Vagina (tissue), 2 donors: ENCODE measurements at places on chromosomes 11 and 22.

DNA sequence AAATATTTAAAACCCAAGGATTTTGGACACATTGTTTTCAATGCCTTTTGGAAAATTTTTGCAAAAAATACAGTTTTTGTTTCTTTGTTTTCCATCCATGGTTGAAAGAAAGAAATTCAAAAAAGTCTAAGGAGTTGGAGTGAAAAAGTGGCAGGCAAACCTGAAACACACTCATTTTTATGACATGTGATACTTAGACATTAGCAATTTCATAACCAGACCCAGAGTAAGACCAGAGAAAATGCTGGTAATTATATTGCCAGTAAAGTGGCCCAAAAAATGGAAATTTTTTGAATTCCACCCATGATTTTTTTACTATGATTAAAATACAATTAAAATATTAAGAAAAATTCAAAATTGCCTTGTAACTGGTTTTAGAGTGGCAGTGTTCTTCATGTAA lies 128.2 kb downstream of the SLC17A6 start:
- DNase-seq, result no peak

GRCh38 chr11:22084056-22084455 lies 108.8 kb upstream of the ANO5 start:
- DNase-seq, result no peak

GRCh38 chr11:64156235-64157011 lies 9.5 kb downstream of the MACROD1 start:
- DNase-seq, result no peak

DNA sequence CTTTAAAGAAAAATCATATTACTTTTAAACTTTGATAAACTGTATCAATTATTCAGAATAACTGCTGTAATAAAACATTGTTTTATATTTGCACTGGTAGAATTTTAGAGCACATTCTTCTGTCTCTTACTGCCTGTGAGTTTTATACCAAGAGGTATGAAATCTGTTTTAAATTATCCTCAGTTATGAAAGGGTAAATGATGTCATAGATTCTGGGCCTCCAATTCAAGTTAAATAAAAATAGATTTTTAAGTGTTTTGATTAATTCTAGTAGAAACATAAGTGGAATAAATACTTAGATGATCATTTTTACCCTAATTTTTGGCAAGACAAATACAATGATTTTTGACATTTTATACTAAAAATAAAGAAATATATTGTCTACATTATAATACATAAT lies 93.0 kb downstream of the GUCY1A2 start:
- no peak for DNase-seq

DNA sequence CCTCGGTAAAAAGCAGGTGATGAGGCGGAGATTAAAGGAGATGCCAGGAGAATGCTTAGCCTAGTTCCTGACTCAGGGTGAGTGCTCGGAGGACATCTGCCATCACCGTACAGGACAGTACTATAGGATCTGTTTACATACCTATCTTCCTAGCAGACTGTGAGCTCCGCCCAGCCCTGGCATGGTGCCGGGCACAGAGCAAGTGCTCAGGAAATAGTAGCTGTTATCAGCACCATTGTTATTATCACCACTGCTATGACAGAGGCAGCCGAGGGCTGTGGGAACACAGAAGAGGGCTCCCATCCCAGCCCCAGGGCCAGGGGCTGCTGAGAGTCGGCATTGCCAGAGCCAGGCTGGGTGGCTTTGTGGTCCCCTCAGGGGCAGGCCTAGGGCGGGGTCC lies 642 bp upstream of the SEPTIN3 start:
- no peak for DNase-seq

DNA sequence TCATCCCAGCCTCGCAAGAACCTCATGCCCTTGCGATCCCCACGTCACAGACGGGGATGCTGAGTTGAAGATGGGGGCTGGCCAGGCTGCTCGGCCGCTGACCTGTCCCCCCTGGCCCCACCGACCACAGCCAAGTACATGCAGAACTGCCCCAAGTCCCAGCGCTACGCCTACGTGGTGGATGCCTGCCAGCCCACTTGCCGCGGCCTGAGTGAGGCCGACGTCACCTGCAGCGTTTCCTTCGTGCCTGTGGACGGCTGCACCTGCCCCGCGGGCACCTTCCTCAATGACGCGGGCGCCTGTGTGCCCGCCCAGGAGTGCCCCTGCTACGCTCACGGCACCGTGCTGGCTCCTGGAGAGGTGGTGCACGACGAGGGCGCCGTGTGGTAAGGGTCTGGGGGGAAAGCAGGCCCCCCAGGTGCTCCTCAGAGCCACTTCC lies 10.0 kb downstream of the MUC5B start:
- no peak for DNase-seq

- DNase-seq, result no peak
Observed at GRCh38 chr11:75155570-75156422, 4.9 kb downstream of the SLCO2B1 start.

DNA sequence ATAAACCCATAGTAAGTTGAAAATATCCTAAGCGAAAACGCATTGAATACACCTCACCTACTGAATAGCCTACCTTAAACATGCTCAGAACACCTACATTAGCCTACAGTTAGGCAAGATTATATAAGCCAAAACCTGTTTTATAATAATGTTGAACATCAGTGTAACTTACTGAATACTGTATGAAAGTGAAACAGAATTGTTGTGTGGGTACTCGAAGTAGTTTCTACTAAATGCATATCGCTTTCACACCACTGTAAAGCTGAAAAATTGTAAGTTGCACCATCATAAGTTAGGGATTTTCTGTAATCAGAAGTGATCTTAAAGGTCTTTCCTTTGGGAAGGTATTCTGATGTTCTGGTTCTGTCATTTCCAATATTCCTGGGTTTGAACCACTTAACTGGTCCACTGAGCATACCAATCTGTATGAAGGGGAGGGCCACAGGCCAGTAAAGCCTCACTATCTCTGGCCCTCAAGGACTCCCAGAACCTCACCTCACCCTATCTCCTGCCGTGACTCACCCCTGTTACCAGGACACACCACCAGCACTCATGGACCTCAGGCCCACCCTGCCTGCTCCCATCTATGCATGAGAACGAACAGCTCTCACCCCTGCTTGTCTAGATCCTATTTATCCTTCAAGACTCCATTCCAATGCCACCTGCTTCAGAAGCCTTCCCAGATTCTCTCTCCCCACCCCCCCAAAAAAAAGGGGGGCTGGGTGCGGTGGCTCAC lies 70.0 kb downstream of the NAT10 start:
- no peak for DNase-seq

- DNase-seq, result no peak
Observed at GRCh38 chr22:19559324-19559811, 35.2 kb upstream of the CLDN5 start.

- DNase-seq, result no peak
Observed at GRCh38 chr11:65616575-65617001, 1.0 kb downstream of the PCNX3 start.

DNA sequence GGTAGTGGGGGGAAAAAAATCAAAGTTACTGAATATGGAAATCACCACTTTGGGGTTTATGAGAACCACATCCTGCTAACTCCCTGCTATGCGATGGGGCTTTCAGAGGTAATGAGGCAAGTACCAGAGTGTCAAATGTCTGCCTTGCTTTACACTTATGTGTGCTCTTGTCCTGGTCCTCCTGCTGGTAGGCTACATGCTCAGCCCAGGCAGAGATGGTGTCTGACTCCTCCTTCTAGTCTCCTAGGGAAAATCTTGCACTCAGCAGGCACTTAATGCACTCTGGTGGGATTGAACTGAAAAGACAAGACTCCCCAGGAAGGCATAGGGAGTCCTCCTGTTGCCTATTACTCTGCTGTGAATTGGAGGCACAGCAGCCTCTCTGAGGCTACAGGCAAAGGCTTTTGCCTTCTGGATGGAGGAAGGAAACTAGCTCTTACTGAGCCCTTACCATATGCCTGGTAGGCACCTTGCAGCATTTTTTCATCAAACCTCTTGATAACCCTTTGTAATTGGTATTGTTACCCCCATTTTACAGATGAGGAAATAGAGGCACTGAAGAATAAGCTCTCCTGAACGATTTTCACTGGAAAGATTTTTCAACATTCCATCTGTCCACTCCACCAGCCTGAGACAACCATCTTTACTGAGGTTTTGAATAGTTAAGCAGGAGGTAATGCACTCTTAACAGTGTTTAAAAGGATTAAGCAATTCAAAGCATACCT lies 132.1 kb upstream of the PAX6 start:
- DNase-seq, result no peak

DNA sequence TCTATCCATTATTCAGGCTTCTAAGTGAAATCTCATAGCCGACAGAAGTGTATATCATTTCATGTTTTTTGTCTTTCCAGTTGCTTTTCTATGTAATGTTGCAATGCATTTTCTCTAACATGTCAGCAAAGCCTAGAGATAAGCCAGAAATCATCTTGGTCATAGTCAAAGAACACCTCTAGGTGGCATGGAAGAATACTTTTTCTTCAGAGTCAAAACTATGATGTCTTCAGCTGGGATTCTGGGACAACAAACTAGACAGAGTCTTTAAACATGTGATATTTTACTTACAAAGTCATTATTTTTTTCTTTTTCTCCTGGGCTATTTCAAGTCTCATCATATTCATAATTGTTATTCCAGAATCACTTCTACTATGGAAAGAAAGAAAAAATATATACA lies 4.4 kb downstream of the GAS2 start:
- DNase-seq, result no peak

DNA sequence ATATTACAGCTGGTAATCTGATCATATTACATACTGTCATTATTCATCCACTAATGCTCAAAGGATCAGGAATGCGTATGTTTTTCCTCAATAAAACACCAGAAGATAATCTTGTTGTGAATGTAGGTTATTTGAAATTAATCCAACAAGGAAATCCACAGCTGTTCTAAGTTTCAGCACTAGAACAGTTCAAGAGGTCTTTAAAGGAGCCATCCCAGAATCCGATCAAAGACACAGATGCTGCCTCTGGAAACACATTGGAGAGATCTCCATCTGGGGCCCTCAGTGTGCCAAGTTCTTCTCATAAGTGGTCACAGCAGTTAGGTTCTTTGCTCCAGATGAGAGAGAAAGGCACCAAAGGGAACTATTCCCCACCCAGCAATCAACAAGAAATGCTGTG lies 1955.1 kb upstream of the RAG2 start:
- DNase-seq, result no peak

DNA sequence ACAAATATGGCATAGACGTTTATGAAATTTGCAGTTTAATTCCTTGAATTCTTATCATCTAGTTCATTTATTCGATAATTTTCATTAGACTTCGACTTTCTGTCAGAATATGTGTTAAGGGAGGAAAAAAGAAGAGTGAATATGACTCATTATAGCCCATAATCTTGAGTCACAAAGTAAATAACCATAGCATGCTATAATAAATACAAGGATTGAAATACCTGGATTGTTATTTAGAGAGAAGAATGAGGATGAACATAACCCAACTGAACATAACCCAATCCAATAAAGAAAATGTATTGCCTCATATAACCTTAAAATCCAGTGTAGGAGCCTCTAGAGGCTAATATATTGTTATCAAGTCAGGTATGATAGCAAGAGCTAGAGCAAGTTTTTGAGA lies 1858.3 kb upstream of the RAG2 start:
- no peak for DNase-seq

GRCh38 chr11:64786308-64786707 lies 8.0 kb upstream of the SF1 start:
- no peak for DNase-seq

DNA sequence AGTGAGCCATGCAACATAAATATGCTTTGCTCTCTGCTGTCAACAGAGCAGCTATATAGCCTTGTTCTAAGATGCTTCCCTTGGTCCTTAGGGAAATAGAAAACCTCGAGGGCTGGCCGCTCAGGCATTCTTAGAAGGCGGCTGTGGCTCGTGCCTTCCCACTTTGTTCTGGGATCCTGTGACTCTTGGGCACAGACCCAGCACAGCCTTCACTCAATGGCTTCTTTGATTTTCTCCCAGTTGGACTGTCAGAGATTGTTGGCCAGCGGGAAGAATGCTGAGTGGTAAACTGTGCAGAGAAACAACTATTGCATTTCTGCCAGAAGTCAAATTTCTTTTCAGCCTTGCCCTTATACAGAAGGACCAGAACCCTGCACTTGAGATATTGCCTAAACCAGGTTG lies 9.5 kb upstream of the MICAL2 start:
- no peak for DNase-seq

- DNase-seq, result no peak
Observed at GRCh38 chr11:1728931-1729691, 21.3 kb downstream of the IFITM10 start.

GRCh38 chr11:33116535-33116934 lies 44.7 kb downstream of the CSTF3 start:
- DNase-seq, result no peak

- DNase-seq, result peak; percentile 77
Observed at GRCh38 chr11:2762451-2762850, 62.7 kb upstream of the KCNQ1OT1 start.

DNA sequence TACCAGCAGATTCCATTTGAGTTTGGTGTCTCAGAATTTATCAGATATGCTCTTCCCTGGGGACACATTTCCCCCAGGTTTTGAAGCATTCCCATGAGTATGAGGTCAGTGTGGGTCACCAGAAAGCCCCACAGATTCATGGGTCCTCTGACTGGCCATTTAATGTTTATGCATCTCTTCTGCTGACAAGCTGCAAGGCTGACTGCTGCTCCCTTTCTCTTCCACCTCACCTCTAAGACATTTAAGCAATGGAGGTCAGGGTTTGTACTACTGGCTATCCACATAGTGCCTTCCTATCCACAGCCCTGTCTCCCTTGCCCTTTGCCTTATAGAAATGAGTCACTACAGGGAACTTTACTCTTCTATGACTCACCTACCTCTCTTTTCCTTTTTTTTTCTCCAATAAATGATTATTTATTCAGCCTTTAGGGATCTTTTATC lies 106.0 kb upstream of the TIMP3 start:
- no peak for DNase-seq
